ENCODE measurements at places on chromosomes 5 and 9. TPM values are rescaled to one million over a fixed set of nuclear protein-coding genes. Genes with fewer than 3 reads are reported as not detected.

FAM169A gene
- 1.8 TPM for total RNA-seq

DNA sequence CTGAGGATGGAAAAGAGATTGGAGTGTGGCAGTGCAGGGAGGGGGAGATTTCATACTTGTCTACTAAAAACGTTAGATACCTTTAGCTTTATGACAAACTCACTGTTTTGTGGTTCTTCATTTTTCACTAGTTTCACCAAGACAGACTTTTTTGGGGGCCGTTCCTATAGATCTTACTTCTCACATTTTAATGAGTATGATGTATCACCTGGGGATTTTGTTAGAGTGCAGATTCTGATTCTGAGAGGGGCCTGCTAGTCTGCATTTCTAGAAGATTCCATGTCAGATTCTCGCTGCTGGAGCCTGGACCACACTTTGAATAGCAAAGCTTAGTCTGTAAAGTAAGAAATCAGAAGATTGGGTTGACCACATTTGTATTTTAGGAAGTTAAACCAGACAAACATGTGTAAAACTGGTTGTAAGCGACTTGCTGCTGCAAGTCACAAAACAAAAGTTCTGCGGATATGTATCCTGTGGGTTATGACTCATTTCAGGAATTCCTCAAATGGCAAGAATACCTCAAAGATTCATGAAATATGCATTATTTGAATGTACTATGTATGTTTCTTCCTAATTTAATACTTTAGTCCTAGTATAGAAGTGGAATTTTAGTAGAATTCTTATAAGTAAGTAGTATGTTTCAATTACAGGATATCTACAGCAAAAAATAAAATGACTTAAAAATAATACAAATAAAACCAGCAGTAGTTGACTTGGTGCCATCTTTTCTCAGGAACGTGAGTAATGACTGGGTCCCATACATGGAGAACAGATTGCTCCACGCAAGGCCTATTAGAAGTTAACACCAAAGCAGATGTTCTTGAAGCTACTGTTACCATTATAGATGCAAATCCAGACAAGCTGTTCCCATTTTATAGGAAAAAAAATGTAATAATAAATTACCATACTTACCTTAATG lies 27.8 kb downstream of the NFIL3 start:
- peak; percentile 6 for DNase-seq

- no peak for DNase-seq
These were observed 80.7 kb upstream of the MPDZ start for GRCh38 chr9:13360188-13360587.

TMEFF1 gene
- total RNA-seq: 3.0 TPM

GRCh38 chr5:1429066-1429465 lies 16.2 kb downstream of the SLC6A3 start:
- DNase-seq: no peak

SEMA5A gene
- 40.3 TPM for total RNA-seq

DNA sequence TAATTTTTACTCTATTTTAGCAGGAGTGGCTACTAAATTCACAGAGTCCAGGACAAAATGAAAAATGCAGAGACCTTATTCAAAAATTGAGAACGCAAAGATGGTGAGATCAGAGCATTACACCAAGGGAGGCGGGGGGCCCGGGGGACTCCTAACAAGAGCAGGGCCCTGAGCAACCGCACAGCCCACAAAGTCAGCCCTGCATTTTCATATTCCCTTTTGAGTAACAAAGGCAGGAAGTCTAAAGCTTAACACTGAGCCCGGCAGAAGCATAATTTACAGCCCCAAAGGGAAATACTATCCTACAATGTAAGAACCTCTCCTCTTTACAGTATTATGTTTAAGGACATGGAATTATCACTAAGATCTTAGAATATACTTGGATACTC lies 69.4 kb downstream of the TLE1 start:
- no peak for DNase-seq

Data from tongue (tissue), 3 donors.